Activated naive CD4-positive, alpha-beta T cell treated with Interleukin-2 at 50 U/mL for 16 hours (primary cell): ENCODE measurements at places on chromosomes 12 and 14.

DNA sequence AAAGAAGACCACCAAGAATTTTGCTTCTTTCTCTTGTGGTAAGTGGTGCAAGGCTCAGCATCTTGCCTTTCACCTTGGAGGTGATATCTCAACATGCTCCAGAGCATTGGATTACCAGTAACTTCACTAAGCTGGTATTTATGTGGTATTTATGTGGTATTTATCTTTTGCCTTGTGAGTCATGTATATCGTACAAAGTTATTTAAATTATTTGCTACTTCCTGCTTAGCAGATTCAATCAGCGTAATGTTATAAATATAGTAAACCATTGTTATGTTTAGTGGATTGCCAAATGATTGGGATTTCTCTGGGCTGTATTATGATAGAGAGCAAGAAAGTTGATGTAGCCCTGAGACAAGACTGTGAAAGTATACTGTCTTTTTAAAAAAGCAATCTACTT lies 366.4 kb downstream of the IPO8 start:
- no peak for DNase-seq

DNA sequence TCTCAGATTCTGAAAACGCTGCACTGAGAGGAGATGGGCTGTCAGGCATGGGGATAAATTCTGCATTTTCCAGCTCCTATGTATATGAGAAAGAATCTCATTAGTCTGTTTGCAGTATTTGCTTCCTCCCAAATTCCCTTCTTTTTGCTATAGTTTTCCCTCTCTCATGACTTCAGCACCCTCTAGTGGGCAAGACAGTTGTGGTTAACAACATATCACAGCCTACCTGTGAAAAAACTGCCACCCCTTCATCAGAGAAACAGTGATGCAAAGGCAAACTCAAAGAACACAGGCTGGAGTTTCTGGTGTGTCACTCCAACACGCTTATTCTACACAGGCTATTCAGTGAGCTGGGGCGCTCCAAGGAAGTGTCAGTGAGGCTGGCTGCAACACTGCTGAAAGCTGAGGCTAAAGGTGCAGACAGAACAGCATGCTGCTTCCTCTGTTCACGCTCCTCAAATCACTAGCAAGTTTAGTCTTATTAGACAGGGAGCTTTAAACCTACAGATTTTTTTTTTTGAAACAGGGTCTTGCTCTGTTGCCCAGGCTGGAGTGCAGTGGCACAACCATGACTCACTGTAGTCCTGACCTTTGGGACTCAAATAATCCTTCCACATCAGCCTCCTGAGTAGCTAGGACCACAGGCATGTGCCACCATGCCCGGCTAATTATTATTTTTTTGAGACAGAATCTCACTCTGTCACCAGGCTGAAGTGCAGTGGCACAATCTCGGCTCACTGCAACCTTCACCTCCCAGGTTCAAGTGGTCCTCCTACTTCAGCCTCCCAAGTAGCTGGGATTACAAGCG lies 19.3 kb downstream of the ZC2HC1C start:
- DNase-seq, result peak; percentile 11

GRCh38 chr12:66763467-66763866 lies 84.6 kb upstream of the GRIP1 start:
- DNase-seq, result no peak

GRCh38 chr14:89013098-89013504 lies 188.7 kb downstream of the TTC8 start:
- no peak for DNase-seq

GRCh38 chr12:30420561-30420960 lies 275.1 kb downstream of the IPO8 start:
- DNase-seq, result no peak

GRCh38 chr12:21650997-21651396 lies 6.6 kb downstream of the LDHB start:
- DNase-seq, result no peak

DNA sequence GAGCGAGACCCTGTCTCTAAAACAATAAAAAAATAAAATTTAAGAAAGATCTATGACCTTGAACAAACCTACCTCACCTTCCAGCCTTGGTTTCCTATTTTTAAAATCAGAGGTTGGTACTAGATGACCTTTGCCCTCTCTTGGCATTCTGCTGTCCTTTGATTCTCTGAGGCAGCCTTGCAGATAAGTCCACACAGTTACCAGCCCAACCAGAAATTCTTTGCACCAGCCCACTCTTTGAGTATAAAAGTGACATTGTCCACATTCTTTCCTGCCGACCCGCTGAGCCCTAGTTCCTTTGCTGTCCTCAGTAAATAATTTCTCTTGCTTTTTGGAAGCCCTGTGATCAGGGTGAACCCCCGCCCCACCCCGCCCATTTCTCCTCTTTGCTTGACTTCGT lies 150.4 kb downstream of the PHETA1 start:
- DNase-seq, result no peak

DNA sequence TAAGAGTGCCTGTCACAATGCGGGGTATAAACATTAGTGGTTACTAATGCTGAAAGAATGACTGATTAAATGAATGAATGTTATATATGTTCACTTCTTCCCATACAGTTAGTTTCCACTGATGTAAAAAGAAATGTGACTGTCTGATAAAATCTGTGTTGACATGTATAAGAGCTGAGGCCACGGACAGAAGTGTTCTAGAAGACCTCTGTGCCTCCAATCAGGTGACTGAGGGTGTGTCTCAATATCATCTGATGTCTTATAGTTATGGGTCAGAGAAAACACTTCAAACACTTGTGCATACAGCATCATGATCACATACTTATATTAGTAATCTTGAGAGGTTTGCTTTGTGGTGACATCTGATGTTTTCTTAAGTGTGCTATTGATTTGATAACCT lies 183.4 kb downstream of the TTC7B start:
- no peak for DNase-seq

DNA sequence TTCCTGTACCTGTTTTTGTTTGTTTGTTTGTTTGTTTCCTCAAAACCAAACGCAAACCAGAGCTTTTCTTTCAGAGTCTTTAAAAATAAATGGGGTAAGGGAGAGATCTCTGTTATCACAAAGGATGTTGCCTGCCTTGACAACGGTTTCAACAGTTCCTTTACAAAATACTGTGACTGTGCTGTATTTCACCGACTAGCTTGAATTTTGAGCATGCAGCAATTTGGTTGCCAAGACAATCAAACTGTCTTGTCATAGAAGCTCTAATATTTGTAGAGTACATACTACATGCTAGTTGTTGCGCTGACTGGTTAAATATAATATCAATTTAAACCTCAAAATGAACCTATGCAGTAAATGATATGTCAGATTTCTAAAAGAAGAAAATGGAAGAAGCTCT lies 22.4 kb upstream of the TCP11L2 start:
- no peak for DNase-seq

DNA sequence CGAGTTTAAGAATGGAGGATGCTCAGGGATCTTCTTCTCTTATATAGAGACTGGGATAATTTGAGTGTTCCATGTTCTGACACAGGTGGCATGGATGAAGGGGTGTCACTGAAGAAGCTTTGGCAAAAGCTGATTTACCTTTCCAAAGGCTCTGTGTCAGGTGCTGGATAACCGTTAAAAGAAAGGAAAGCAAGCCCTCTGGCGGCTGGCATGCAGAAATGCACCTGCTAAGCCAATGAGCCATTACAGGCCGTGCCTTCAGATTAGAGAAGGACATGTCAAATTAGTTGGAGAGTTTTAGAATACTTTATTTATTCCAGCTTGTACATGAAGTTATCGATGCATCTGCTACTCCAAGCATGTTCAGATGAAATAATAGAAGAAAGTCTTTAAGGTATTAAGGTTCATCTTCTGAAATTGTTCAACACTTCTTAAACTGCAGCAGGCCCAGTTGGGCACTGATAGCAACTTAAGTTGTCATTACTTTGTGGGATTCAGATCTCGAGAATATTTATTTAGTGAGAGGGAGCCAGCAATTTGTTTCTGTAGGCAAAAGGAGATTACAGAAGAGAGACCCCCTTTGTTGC lies 678.2 kb downstream of the NRXN3 start:
- peak; percentile 4 for DNase-seq

GRCh38 chr14:61379639-61380184 lies 58.3 kb downstream of the PRKCH start:
- DNase-seq, result no peak

DNA sequence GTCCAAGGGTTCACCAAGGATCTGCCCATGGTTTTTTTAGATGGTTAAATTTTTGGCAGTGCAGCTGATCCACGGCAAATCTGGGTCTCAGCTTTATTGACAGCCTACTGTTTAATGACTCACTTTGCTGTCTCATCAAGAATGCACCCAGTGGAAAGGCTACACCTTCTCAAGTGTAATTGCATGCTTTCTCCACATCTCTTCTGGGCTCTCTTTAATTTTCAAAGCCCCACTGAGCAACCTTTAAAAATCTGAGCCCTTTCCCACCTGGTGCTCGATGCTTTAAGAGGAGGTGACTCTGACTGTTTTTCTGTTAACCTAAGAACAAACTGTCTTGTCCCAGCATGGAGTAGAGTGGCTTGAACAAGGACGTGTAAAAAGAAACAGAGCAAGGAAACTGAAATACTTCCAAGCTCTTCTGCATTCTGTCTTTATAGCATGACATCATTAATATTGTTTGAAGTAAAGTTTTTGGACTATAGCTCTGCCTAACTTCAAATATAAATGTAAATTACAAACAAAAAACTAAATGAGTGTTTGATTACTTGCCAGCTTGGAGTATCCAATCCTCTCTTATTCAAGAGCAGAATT lies 214.2 kb upstream of the KRR1 start:
- no peak for DNase-seq

GRCh38 chr14:104923640-104924420 lies 849 bp upstream of the PLD4 start:
- DNase-seq, result no peak

GRCh38 chr12:110818511-110818910 lies 28.3 kb upstream of the CCDC63 start:
- DNase-seq, result no peak

DNA sequence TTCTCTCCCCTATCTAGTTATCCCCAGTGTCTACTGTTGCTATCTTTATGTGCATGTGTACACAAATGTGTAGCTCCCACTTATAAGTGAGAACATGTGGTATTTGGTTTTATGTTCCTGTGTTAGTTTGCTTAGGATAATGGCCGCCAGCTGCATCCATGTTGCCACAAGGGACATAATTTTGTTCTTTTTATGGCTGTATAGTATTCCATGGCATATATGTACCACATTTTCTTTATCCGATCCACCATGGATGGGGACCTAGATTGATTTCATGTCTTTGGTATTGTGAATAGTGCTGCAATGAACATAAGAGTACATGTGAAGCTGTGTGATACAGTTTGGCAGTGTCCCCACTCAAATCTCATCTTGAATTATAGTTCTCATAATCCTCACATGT lies 218.1 kb downstream of the KSR2 start:
- DNase-seq, result no peak

DNA sequence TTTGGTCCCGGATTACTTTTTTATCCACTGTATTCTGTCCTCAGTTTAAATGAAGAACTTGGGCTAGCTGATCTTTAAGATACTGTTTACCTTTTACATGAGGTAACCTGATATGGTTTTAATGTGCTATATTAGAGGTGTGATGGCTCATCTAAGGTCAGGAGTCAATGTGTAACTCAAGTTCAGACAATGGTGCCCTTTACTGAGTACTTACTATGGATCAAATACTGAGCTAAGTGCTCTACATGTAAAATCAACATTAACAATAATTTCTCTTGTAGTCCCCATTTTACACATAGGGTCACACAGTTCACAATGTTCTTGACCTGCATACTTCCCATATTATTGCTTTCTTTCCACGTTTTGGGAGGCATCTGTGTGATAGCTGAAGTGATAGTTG lies 79.2 kb downstream of the CEP83 start:
- no peak for DNase-seq

DNA sequence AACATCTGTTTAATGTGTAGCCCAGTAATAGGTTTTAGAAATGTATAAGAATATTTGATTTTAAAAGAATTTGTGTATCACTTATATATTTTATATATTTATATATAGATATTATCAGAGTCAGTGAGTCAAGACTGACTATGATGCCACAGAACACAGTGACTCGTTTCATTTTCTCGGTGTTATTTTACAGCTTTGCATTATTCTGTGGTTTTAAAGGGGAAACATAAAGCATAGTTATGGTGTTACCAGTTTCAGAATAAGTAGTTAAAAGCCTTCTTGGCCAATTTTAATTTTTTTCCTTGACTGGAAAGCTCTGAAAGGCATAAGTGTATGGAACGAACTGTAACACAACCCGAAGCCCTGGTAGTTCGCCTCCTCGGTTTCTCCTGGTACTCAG lies 91.0 kb downstream of the GRIP1 start:
- no peak for DNase-seq

- no peak for DNase-seq
These were observed 65.4 kb upstream of the DDX11 start for GRCh38 chr12:31008241-31008761.

DNA sequence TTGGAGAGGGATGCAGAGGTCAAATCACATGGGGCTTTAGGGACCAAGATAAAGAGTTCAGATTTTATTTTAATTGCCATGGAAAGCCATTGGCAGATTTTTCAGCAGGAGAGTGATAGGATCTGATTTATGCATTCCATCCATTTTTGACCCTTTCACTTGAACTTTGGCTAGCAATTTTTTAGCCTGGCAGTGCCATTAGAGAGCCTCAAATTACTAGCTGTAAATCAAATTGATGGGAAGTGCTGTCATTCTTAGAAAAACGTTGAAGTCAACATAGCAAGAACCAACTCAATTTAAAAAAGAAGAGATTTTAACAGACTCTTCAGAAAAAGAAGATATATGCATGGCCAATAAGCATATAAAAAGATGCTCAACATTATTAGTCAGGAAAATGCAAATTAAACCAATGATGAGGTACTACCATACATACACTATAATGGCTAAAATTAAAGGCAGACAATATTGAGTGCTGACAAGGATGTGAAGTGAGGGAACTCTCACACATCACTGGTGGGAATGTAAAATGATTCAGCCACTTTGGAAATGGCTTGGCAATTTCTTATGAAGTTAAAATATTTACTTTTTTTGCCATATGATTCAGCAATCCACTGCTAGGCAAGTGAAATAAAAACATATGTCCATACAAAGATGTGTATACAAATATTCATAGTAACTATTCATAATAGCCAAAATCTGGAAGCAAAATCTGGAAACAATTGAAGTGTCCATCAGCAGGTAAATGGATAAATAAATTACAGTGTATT lies 89.7 kb downstream of the PTCSC3 start:
- no peak for DNase-seq

GRCh38 chr14:95486875-95487668 lies 29.4 kb downstream of the SYNE3 start:
- DNase-seq, result no peak

GRCh38 chr12:63208956-63209355 lies 58.0 kb upstream of the AVPR1A start:
- no peak for DNase-seq

GRCh38 chr14:103884854-103885253 lies 37.5 kb upstream of the PPP1R13B start:
- DNase-seq, result no peak

- DNase-seq, result no peak
These were observed 155.7 kb downstream of the KIF26A start for GRCh38 chr14:104293851-104294627.
